Activated CD4-positive, alpha-beta T cell treated with anti-CD3 and anti-CD28 coated beads for 48 hours (primary cell): ENCODE measurements at places on chromosomes 4 and X.

DNA sequence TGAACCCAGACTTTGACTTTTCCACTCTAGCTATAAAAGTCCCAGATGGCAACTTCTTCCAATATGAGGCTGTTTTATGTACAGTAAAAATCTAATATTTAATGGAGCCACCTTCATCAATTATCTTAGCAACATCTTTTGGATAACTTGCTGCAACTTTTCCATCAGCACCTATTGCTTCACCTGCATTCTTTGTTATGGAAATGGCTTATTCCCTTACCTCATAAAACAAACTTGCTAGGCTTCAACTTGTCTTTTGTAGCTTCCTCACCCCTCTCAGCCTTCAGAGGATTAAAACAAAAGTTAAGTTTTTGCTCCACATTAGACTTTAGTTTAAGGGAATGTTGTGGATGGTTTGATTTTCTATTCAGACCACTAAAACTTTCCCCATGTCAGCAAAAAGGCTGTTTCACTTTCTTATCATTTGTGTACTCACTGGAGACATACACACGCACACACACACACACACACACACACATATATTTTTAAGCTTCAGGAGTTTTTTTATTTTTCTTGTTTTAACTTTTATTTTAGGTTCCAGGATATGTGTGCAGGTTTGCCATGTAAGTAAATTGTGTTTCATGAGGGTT is 1296.1 kb upstream of the PABPC4L start:
- no peak for DNase-seq

DNA sequence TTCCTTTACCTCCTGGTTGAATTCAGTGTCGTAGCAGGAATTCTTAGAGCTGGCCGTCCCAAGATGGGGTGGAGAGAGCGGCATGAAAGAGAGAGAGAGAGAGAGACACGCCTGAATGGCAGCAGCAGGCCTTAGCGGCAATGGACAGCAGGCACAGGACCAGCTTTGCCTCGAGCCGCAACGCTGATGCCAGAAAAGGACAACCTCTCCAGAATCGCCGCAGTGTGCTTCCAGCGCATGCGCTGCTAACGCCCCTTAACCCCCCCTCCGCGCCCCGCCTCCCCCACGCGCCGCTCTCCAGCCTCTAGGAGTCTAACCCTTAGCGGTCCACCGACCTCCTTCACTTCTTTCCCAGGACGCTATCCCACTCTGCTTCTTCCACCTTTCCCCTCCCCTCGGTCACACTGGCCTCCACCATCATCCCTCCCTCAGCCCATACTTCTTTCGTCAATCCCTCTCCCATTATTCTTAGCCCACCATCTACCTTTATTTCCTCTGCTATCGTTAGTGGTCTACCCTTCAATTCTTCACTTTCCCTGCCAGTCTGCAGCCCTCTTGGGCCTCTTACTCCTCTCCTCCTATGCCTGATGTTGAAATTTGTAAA is 10.5 kb upstream of the ZCCHC13 start:
- DNase-seq, result peak; percentile 71

- no peak for DNase-seq
Measured at GRCh38 chrX:77900688-77901087, 1.4 kb downstream of the COX7B start.

GRCh38 chrX:30939928-30940327 is 50.9 kb upstream of the TAB3 start:
- no peak for DNase-seq

DNA sequence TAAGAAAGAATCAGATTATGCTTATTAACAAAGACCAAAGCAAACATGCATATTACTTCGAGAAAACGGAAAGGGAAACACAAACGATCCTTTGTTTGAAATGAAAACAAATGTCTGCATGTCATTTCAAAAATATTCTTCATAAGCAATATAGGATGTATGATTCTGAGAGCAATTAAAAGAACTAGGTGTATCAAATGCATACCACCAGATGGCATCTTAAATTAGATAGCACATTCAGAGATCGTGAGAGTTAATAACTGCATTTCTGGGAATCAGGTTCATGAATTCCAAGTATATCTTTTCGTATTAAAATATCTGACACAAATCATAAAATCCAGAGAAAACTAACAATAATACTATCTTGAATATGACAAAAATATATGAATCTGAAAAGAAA is 159.5 kb downstream of the PPP3CA start:
- no peak for DNase-seq

- peak; percentile 42 for DNase-seq
Measured at GRCh38 chrX:22060415-22061280, 28.5 kb downstream of the PHEX start.

DNA sequence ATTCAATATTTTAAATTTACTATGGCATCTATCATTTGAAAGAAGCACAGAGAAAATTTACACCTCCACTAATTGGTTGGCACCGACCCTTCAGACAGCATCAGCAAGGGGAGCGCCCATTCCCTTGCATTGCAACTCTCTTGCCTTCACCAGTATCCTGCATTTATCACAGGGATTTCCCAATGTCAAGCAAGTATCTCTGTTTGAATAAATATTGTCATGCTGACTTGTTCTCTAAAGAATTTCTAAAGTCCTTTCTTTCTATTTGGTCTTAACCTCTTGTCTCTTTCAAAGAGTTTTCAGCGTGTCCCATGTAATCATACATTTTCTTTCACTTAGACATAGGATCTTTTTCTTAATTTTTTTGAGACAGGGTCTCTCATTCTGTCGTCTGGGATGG is 10.4 kb downstream of the DCTD start:
- DNase-seq, result no peak

DNA sequence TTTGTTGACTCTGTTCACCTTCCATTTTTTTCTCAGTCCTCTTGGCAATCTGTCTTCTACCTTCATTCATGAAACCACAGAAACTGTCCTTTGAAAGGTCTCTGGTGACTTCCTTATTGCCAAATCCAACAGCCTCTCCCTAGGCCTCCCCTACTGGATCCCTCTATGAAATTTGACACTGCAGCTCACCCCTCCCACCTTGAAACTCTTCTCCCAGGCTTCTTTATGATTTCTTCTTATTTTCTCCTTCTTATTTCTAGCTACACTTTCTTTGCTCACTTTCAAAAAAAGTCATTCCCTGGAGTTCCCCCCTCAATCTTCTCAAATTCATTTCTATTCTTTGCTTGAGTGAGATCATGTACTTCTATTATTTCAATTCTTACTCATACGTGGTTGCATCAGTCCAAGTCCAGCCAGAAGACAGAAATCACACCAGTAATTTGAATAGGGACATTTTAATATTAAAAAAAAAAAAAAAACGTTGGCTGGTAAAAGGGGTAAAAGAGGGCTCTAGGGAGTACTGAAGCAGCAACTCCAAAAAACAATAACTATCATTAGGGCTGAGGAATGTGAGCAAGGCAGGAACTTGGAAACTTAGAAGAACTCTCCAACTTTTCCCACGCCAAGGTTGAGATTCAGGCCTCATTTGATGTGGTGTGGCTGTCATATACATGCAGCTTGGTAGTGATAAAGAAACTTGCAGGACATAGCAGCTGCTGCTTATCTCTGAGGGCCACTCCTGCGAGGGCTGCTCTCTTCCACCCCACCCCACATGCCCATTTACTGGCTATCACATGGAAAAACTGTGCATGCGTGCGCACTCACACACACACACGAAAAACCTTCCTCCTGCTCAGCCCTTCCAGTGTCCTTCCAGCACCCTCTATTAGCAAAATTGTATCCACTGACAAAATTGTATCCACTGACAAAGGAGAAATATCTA is 169.8 kb upstream of the GALNT7 start:
- no peak for DNase-seq

DNA sequence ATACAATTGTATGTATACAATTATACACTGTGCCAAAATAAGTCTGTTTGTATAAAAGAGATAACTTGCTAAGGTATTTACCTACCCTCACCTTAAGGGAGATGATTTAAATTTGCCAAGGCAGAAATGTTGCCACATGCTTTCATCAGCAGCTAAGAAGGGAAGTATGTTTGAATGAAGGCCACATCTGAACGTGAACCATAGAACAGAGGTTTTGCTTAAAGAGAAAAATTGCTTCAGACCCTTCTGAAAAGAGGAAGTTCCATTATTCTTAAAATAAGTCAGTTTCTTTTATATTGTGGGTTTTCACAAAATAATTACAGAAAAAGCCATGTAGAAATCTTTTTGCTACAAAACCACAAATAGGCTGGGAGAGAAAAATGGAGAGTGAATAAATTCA is 621.5 kb upstream of the HTR2C start:
- DNase-seq, result no peak

DNA sequence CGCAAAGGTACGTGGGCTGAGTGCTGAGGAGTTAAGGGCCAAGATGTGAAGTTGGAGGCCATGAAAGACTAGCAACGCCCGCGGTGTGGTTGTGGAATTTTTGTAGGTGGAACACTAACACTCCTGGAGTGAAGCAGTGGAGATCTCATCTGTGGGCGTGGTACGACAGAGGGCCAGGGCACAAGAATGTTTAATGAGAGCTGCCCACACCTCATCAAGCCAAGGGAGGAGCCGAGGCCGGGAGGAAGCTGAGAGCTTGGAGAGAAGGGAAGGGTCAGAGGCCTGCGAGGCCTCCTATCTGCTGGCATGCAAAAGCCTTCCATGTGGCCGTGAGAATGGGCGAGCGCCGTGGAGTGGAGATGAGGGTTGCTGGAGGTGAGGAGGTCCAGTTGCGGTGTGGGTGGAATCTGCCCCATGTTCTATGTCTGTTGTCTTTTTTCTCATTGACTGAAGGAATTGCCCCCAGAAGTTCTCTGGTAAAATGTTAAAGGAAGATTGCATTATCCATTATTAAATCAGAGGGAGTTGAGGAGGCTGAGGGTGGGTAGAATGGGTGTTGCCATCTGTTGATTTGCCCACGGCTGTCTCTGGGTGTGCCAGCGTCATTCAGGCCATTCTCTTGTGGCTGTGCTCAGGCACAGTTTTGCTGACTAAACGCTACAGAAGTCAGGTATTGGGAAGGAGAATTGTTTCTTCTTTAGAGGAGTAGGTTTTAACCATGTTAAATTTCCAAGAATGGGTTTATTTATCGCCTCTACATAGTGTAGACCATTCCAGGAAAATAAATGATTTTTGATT is 19.8 kb downstream of the SNX25 start:
- DNase-seq, result no peak
